ENCODE measurements at places on chromosomes 1 and 21. TPM values are rescaled to one million over a fixed set of nuclear protein-coding genes. Genes with fewer than 3 reads are reported as not detected.

DNA sequence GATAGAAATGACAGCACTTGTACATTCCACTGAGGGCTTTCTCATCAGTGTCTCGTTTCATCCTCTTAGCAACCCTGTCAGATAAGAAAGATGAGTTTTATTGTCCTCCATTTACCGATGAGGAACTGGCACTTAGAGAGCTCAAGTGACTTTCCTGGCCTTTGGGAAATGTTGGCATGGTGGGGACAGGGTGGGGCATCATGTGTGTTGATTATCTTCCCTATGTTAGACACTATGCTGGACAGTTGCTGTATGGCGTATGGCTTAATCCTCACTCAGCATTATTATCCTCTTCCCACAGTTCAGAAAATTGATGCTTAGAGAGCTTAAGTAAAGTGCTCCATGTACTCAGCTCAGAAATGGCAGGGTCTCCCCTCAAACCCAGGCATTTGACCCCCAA is 163.2 kb downstream of the CAMTA1 start:
- no peaks in the 10 kb centered on the region for H3K27me3 ChIP-seq
- no peaks in the 10 kb centered on the region for H3K4me1 ChIP-seq
- no peak overlapping the region for H3K27ac ChIP-seq
- DNase-seq, result no peak
- H3K4me3 ChIP-seq, result no peak overlapping the region
- no peaks in the 10 kb centered on the region for H3K36me3 ChIP-seq

GRCh38 chr1:5686925-5687706 is 305.1 kb downstream of the NPHP4 start:
- no peaks in the 10 kb centered on the region for H3K36me3 ChIP-seq
- peaks cover 6% of the 10 kb centered on the region for H3K4me1 ChIP-seq
- H3K27me3 ChIP-seq, result no peaks in the 10 kb centered on the region

DNA sequence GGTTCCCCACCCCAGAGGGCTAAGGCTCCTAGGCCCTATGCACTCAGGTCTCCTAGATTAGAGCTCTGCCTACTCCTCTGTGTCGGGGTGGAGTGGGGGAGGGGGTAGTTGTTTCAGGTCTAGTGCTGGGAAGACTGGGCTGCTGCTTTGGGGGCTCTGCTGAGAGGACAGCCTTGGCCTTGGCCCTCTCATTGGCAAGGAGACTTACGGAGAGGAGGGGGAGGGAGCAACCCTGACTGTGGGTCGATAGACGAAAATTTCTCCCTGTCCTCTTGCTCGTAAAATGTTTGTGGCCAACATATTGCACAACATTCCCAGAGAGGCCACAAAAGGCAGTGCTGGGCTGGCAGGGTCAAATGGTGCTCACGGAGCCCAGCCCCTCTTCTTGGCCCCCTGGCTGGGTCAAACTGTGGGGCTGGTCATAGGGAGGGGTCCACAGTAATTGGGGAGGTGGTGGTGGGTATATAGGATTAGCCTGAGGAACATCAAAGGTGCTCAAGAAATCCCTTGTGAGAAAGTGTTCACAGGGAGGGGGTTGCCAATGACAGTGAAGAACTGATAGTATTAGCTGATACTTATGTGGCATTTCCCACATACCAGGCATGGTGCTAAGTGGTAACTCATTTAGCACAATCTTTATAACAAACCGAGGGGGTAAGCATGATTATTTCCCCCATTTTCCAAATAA is 8.5 kb upstream of the DMBX1 start:
- no peak overlapping the region for H3K4me3 ChIP-seq
- H3K27ac ChIP-seq, result no peak overlapping the region
- no peaks in the 10 kb centered on the region for H3K27me3 ChIP-seq
- no peaks in the 10 kb centered on the region for H3K36me3 ChIP-seq
- no peaks in the 10 kb centered on the region for H3K4me1 ChIP-seq

DNA sequence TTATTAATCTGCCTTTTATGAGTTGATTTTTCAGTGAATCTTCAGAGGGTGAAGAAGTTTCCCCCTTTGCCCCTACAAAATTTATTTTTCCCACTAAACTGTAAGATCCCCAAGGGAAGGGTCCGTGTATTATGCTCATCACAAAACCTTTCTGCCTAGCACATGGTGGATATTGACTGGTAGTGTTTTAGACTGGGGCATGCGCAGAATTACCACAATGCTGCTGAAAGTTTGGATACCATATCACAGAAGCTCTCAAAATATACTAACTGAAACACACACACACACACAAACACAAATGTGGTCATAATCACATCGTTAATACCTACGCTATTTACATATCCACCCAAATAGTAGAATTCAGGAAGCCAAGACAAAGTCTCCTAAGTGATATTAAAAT is 28.0 kb upstream of the DMRTB1 start:
- H3K27me3 ChIP-seq, result no peaks in the 10 kb centered on the region
- DNase-seq, result no peak
- H3K27ac ChIP-seq, result no peak overlapping the region
- no peaks in the 10 kb centered on the region for H3K36me3 ChIP-seq
- no peaks in the 10 kb centered on the region for H3K4me1 ChIP-seq

DNA sequence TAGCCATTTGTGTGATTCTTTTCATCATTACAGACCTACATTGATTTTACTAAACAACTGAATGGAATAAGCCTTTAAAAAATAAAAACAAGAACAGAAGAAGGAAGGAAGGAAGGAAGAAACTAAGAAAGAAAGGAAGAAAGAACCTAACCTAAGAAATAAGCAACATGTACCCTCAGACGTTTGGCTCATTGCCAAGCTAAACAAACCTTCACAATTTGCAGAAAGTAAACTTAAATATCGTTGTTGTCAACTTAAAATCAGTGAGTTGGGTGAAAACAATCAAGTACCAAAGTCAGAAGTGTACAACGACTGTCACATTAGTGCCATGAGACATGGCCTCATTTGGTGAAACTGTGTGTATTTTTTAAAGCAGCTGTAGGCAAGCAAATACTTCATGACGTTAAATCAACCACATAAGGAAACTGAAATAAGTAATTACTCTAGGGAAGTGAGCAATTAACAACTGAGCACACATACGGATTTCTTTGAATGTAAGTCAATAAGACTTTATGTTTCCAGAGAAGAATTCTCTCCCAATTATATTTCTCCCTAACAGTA is 313.1 kb upstream of the TMPRSS15 start:
- DNase-seq, result no peak
- H3K4me3 ChIP-seq, result no peak overlapping the region
- no peak overlapping the region for H3K27ac ChIP-seq
- H3K4me1 ChIP-seq, result no peaks in the 10 kb centered on the region
- no peaks in the 10 kb centered on the region for H3K36me3 ChIP-seq

GRCh38 chr1:112143871-112144441 is 154.5 kb upstream of the KCND3 start:
- H3K36me3 ChIP-seq, result no peaks in the 10 kb centered on the region
- H3K4me3 ChIP-seq, result no peak overlapping the region
- no peak for DNase-seq
- no peaks in the 10 kb centered on the region for H3K4me1 ChIP-seq

- H3K36me3 ChIP-seq, result no peaks in the 10 kb centered on the region
- H3K4me3 ChIP-seq, result no peak overlapping the region
- H3K4me1 ChIP-seq, result no peaks in the 10 kb centered on the region
These were observed 67.6 kb downstream of the PKN2 start for GRCh38 chr1:88751714-88752113.

- peaks cover 7% of the 10 kb centered on the region for H3K4me1 ChIP-seq
- H3K27me3 ChIP-seq, result no peaks in the 10 kb centered on the region
- no peak overlapping the region for H3K4me3 ChIP-seq
- H3K27ac ChIP-seq, result no peak overlapping the region
These were observed 497.8 kb downstream of the TTLL7 start for GRCh38 chr1:83500987-83501591.

- no peak overlapping the region for H3K27ac ChIP-seq
- no peaks in the 10 kb centered on the region for H3K4me1 ChIP-seq
- H3K27me3 ChIP-seq, result no peaks in the 10 kb centered on the region
These were observed 32.1 kb downstream of the CD244 start for GRCh38 chr1:160830321-160831153.

DNA sequence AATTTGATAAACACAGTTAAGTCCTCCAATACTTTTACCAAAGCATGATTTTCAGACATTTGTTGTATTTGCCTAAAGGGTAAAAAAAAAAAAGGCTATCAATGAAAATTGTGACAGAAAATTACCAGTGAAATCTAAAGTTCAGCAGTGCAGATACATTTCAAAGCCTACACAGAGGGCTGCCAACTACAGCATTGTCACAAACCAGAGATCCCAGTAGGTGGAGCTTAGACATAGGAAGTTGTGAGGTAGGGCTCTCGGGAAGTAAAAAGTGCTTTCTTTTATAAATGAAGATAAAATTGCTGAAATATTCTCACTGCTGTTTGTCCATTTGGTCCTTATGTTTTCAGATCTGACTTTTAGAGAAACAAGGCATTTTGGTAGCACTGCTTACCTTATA is 123.0 kb downstream of the DYRK1A start:
- H3K4me3 ChIP-seq, result no peak overlapping the region
- no peak overlapping the region for H3K27ac ChIP-seq
- H3K4me1 ChIP-seq, result no peaks in the 10 kb centered on the region
- DNase-seq, result no peak
- H3K27me3 ChIP-seq, result no peaks in the 10 kb centered on the region
- peaks cover 16% of the 10 kb centered on the region for H3K36me3 ChIP-seq

GRCh38 chr1:212315184-212315583 is 30.0 kb downstream of the PPP2R5A start:
- no peaks in the 10 kb centered on the region for H3K27me3 ChIP-seq
- H3K27ac ChIP-seq, result no peak overlapping the region
- no peak for DNase-seq

GRCh38 chr21:26351661-26352060 is 181.1 kb upstream of the APP start:
- no peaks in the 10 kb centered on the region for H3K36me3 ChIP-seq
- no peaks in the 10 kb centered on the region for H3K27me3 ChIP-seq
- DNase-seq, result no peak
- no peak overlapping the region for H3K4me3 ChIP-seq
- no peak overlapping the region for H3K27ac ChIP-seq

DNA sequence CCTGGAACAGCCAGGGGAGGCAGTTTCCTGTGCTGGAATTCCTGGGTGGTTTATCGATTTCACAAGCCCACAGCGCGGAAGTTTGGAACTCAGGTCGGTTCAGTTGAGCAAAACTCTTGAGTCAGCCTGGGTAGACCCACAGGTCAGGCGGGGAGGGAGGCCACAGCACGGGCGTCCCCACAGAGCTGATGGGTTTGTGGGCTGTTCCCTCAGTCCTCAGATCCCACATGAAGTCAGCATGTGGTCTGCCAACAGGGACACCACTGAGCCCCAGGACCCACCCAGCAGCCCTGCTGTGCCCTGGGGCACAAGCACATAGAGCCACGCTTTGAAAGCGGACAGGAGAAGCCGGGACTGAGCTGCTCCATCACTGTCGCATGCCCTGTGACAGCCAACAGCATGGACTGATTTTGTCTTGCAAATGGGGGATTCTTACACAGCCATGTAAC is 17.4 kb downstream of the BMP8A start:
- H3K36me3 ChIP-seq, result no peaks in the 10 kb centered on the region
- H3K4me1 ChIP-seq, result no peaks in the 10 kb centered on the region
- no peak for DNase-seq
- no peak overlapping the region for H3K27ac ChIP-seq

- peaks cover 7% of the 10 kb centered on the region for H3K4me1 ChIP-seq
- DNase-seq, result peak; percentile 74
- H3K27ac ChIP-seq, result no peak overlapping the region
- no peaks in the 10 kb centered on the region for H3K36me3 ChIP-seq
- no peaks in the 10 kb centered on the region for H3K27me3 ChIP-seq
These were observed 6.4 kb upstream of the GUCA2B start for GRCh38 chr1:42146626-42147320.

DNA sequence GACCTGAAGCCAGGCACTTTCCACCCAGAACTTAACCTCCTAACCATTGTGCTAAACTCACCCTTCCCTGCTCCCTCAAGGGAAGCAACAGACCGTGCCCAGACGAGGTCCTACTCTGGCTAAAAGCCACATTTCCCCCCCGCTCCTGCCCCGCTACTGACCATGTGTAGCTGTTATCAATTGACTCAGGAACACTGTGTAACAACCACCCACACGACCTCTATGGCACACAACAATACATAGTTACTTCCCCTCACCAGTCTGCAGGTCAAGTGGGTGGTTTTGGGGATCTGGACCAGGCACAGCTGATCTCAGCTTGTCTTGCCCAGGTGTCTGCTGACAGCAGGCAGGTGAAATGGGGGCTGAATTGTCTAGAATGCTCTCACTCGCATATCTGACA is 40.1 kb downstream of the CAMK2N1 start:
- DNase-seq, result no peak
- no peaks in the 10 kb centered on the region for H3K4me1 ChIP-seq
- H3K4me3 ChIP-seq, result no peak overlapping the region
- no peaks in the 10 kb centered on the region for H3K36me3 ChIP-seq
- H3K27me3 ChIP-seq, result no peaks in the 10 kb centered on the region
- no peak overlapping the region for H3K27ac ChIP-seq

- no peaks in the 10 kb centered on the region for H3K27me3 ChIP-seq
- DNase-seq, result no peak
- no peaks in the 10 kb centered on the region for H3K4me1 ChIP-seq
- no peak overlapping the region for H3K4me3 ChIP-seq
- no peaks in the 10 kb centered on the region for H3K36me3 ChIP-seq
- H3K27ac ChIP-seq, result no peak overlapping the region
These were observed 40.8 kb upstream of the COL6A1 start for GRCh38 chr21:45940621-45941337.

DNA sequence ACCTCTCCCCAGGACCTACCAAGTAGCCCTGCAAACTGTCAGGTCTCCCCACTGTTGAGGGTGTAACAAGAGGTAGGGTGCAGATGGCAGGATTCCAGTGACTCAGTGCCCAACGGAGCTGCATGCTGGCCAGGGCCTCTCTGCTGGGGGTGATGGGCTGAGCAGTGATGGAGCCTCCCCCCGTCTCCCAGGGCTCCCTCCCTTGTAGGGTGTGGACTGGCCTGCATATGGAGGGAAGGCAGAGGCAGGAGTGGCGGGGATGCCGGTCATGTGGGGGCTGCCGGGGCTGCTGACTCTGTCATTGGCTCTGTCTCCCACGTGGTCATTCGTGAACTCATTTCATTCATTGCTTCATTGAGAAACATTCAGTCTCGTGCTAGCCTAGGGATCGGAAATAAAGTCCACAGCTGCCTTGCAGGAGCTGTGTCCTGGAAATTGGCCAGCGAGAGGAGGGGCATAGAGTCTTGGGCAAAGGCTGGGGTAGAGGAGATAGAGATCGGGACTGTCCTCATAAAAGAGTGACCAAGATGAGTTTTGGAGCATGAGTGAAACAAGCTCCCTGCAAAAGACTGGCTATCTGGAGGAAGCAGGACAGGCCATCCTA is 22.9 kb upstream of the DISP3 start:
- no peaks in the 10 kb centered on the region for H3K27me3 ChIP-seq
- H3K36me3 ChIP-seq, result no peaks in the 10 kb centered on the region
- H3K27ac ChIP-seq, result no peak overlapping the region

The SLC22A15 gene
- 9.8 TPM for total RNA-seq

The NEK2 gene
- 1.7 TPM for total RNA-seq

The NLRP3 gene
- total RNA-seq, result 1.7 TPM
